Activated CD4-positive, alpha-beta T cell treated with anti-CD3 and anti-CD28 coated beads, Interleukin-2, amount 50 U/mL, for 4 hours (primary cell): ENCODE measurements at places on chromosomes 5 and 9.
A peak's percentile ranks its signal among the peaks of the same experiment; 100 is the strongest.

DNA sequence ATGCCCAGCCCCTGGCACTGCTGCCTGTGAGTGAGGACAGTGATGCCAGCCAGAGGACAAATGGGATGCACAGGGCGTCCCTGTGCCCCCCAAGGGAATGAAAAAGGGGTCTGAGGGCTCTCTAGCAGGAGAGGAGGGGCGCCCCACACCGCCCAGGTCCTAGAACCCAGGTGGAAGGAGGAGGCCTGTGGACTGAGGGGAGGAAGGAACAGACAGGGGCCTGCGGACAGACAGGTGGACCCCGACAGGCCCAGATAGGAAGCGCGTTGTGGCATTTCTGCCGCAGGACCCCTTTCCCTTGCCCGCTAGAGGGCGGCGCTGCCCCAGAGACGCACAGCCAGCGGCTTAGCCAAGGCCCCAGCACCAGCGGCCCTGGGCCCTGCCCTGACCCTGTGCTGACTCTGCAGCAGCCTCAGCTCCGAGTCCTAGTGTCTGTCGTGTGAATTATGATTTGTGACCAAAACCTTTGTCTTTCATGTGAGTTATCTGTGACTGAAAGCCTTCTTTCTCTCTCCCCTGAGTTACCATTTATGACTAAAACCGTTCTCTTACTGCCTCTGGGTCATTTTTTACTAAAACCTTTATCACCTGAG, 30.7 kb downstream of the TRIP13 start:
- peak; percentile 64 for DNase-seq

DNA sequence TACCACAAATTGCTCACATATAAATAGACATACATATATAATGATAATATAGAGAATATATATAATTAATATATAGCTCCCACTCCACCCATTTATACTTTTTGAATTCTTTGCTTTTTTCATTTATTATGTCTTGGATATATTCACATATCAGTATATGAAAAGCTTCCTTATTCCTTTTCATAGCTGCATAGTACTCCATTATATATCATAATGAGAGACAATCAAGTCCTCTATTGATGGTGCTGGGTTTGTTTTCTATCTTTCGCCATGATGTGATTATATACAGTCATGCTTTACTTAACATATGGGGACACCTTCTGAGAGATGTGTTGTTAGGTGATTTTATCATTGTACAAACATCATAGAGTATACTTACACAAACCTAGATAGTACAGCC, 51.6 kb upstream of the ELL2 start:
- no peak for DNase-seq

DNA sequence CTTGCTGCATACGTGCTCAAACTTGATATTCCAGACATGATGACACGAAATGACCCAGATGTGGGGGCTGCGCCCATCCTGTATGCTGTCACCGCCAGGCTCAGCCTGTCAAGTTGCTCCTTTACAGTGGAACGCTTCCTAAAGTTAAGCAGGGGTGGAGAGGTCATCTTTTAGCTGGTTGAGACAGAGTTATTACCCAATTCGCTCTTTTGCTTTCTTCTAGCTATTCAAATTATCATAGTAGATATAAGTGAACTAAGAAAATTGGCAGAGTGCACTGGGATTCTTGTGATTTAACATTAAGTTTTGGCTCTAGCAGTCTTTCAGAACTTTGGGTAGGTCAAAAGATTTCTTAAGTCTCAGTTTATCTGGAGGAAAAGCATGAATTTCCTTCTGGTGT, 69.8 kb upstream of the BASP1 start:
- no peak for DNase-seq

DNA sequence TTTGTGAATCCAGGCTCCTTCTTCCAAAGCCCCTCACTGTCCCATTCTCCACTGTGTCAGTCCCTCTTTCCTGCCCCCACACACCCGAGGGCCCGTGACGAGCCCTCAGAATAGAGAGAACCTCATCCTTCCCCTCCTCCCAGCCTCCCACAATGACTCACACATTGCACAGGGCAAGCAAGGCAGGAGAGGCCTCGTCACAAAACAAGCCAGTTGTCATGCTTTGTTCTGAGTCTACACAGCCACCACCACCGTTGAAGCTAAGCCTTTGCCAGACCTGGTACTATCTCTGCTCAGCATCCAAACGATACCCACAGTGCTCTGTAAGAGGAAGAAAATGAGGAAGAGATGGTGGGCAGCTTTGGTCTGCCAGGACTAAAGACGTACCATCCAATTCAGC, 142.2 kb upstream of the ZNF366 start:
- no peak for DNase-seq

GRCh38 chr5:109553846-109554245, 135.9 kb upstream of the MAN2A1 start:
- no peak for DNase-seq

DNA sequence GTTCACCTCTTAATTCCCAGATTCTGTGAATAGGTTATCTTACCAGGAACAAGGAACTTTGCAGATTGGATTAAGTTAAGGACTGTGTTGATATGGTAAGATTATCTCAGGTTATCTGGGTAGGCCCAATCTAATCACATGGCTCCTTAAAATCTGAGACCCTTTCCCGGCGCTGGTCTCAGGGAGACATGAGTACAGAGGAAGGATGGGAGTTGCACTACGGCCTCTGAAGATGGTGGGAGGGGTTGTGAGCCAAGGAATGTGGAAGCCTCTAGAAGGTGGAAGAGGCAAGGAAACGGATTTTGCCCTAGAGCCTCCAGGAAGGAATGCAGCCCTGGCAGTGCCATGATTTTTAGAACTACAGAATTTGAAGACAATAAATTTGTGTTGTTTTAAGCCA, 95.1 kb downstream of the AK8 start:
- no peak for DNase-seq

- DNase-seq, result no peak
Observed at GRCh38 chr5:151139015-151139414, 18.6 kb downstream of the ANXA6 start.

DNA sequence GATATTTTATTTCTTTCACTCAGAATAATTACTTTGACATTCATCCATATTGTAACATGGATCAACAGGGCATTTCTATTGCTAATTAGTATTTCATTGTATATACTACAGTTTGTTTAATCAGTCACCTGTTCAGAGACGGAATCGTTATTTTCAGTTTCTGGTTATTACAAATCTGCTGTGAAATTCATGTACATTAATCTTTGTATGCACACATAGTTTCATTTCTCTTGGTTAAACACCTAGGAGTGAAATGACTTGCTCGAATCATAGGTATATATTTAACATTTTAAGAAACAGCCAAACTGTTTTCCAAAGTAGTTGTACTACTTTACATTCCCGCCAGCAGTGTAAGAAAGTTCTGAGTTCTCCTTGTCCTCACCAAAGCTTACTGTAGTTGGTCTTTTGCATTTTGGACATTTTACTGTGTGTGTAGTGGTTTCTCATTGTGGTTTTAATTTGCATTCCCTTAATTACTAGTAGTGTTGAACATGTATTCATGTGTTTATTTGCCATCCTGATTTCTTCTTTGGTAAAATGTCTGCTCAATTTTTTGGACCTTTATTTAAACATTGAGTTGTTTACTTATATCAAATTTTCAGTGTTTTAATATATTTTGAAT, 198.2 kb downstream of the SAXO1 start:
- no peak for DNase-seq

DNA sequence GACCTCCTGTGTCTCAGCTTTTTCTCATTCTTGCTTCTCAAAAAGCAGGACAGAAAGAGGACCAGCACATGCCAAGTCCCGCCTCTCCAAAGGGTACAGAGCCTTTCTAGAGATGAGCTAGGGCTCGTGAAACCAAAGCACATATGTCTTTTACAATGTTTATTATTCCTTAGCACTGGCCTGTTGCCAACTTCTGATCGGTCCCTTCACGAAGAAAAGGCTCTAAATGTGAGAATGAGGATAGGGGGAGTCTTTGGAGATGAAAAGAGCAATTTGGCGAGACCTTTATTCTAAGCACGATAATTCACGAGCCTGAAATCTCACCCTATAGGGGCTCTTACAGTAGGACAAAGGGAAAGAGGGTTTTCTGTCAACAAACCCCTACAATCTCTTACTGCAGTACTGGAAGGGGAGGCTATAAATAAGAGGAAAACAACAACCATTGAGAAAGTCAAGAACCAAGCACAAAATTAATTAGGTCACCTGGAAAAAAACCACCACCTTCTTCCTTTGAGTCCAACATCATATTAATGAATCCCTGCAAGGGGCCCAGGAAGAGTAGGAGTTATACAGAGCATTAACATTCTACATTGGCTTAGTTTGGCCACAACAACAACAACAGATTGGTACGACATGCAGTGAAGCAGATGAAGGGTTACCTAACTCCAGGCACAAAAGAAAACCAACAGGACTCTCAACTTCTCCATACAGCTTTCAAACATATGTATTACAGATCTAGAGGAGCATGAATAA, 309.5 kb downstream of the PDE4D start:
- no peak for DNase-seq

DNA sequence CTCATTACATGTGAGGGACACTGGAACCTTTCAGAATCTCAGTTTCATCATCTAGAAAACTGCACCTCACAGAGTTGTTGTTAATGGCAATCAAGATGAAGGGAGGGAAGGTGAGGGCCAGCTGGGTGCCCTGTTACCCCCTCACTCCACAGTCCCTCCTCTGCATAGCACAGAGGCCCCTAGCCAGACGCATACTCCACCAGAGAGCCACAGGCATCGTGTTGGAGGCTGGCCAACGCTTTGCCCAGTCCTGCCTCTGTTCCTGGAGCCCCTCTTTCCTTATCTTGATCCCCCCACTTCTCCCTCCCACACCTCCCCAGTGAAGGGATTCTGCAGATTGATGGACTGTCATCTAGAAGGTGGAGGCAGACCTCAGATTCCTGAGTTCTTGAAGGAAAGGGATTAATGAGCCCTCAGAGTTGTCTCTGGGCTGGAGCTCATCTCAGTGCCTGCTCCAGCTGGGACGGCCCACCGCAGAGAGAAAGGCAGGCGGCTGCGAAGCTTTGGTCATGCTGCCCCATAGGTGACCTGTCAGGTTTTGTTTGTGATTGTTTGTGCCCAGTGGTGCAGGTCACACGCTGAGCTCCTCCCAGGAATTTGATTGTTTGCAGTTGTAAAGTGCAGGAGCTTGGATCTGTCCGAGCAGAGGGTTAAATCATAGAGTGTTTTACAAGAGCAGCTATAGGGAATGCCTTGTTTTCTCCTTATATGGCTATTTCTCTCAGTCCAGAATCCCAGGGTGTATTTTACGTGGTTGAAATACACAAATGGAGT, 487.3 kb downstream of the CCDC171 start:
- DNase-seq, result no peak
